ENCODE measurements at places on chromosomes 12 and 14. TPM values are rescaled to one million over a fixed set of nuclear protein-coding genes. Genes with fewer than 3 reads are reported as not detected.

Gene RAD51AP1
- not detected for total RNA-seq

Gene CCDC177
- not detected for total RNA-seq

Gene LPAR5
- total RNA-seq = 0.21 TPM

Gene FKBP4
- 36.3 TPM for total RNA-seq

Gene SIX6
- total RNA-seq = not detected

Gene YY1
- 42.4 TPM for total RNA-seq

Gene DRAM1
- total RNA-seq = 8.8 TPM

Gene PHETA1
- 12.9 TPM for total RNA-seq

Gene TESPA1
- total RNA-seq = not detected

Gene PTHLH
- total RNA-seq = not detected

Gene CLEC7A
- total RNA-seq = 6.0 TPM

Gene AQP2
- not detected for total RNA-seq

Gene MTRFR
- total RNA-seq = 0.85 TPM

Gene SPRYD4
- total RNA-seq = 0.43 TPM
